Ovary (tissue), 10 donors: ENCODE measurements at places on chromosomes 13 and 19. TPM values are rescaled to one million over a fixed set of nuclear protein-coding genes. Genes with fewer than 3 reads are reported as not detected.

KLK8 gene
- not detected for total RNA-seq

ABCA7 gene
- 1.5 TPM for total RNA-seq

ERICH4 gene
- total RNA-seq, result not detected

- H3K4me3 ChIP-seq, result no peak overlapping the region
- no peaks in the 10 kb centered on the region for H3K36me3 ChIP-seq
- no peak for DNase-seq
- no peaks in the 10 kb centered on the region for H3K27me3 ChIP-seq
These were observed 130.9 kb downstream of the ZDHHC20 start for GRCh38 chr13:21328201-21328600.

GRCh38 chr13:40101708-40102359 lies 446.4 kb downstream of the COG6 start:
- no peaks in the 10 kb centered on the region for H3K27me3 ChIP-seq
- H3K4me3 ChIP-seq, result no peak overlapping the region
- no peak for DNase-seq
- no peaks in the 10 kb centered on the region for H3K36me3 ChIP-seq
- no peak overlapping the region for H3K27ac ChIP-seq

- no peaks in the 10 kb centered on the region for H3K36me3 ChIP-seq
- no peak overlapping the region for H3K4me3 ChIP-seq
- H3K27me3 ChIP-seq, result no peaks in the 10 kb centered on the region
- peaks cover 7% of the 10 kb centered on the region for H3K4me1 ChIP-seq
- H3K27ac ChIP-seq, result no peak overlapping the region
These were observed 301.7 kb downstream of the NDFIP2 start for GRCh38 chr13:79782541-79783205.

- no peak overlapping the region for H3K27ac ChIP-seq
- H3K4me1 ChIP-seq, result peaks cover 6% of the 10 kb centered on the region
- H3K27me3 ChIP-seq, result no peaks in the 10 kb centered on the region
- H3K36me3 ChIP-seq, result no peaks in the 10 kb centered on the region
- DNase-seq, result no peak
- H3K4me3 ChIP-seq, result no peak overlapping the region
These were observed 5.1 kb downstream of the IGFLR1 start for GRCh38 chr19:35736913-35737886.

DNA sequence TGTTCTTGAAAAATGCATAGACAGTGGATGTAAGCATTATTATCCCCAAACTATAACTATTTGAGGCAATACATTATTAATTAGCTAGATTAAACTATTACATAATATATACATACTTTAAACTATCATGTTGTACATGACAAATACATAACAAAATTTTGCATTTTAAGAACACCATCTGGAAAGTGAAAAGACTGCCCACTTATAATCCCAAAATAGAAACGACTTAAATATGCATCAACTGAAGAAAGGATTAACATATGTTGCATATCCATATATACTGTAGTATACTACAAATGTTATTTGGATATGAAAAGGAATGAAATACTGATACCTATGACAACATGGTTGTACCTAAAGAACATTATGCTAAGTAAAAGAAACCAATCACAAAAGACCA lies 700.8 kb upstream of the SPRY2 start:
- no peaks in the 10 kb centered on the region for H3K27me3 ChIP-seq
- no peaks in the 10 kb centered on the region for H3K4me1 ChIP-seq
- H3K27ac ChIP-seq, result no peak overlapping the region
- no peak for DNase-seq

- DNase-seq, result no peak
- no peak overlapping the region for H3K27ac ChIP-seq
- no peaks in the 10 kb centered on the region for H3K36me3 ChIP-seq
These were observed 7.1 kb upstream of the WDR18 start for GRCh38 chr19:977058-977464.

- no peak for DNase-seq
- H3K36me3 ChIP-seq, result no peaks in the 10 kb centered on the region
- no peaks in the 10 kb centered on the region for H3K4me1 ChIP-seq
- H3K4me3 ChIP-seq, result no peak overlapping the region
- H3K27me3 ChIP-seq, result no peaks in the 10 kb centered on the region
These were observed 136.3 kb upstream of the UFM1 start for GRCh38 chr13:38213314-38213713.

- H3K27me3 ChIP-seq, result no peaks in the 10 kb centered on the region
- H3K4me1 ChIP-seq, result peaks cover 6% of the 10 kb centered on the region
- no peaks in the 10 kb centered on the region for H3K36me3 ChIP-seq
- peak overlapping the region; percentile 36 for H3K4me3 ChIP-seq
These were observed 47.2 kb upstream of the ZNF737 start for GRCh38 chr19:20612711-20613316.
